ENCODE measurements at places on chromosomes 12 and 14. TPM values are rescaled to one million over a fixed set of nuclear protein-coding genes. Genes with fewer than 3 reads are reported as not detected.

DICER1 gene
- total RNA-seq = 44.9 TPM

DNA sequence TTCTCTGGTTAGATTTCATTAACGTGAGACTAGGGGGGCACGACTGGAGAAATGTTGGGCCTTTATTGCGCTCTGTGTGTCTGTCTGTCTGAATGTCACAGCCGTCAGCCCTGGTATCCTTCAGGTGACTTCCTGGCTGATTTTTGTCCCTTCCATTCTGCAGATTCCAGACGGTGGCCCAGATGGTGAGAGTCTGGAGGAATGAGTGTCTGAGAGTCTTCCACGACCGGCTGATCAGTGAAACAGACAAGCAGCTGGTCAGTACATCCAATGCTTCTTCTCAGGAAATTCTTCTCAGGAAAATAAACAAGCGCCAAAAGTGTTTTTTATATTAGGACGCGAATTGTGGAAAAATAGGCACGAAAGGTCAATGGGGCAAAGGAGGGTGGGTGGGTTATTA, 93.5 kb downstream of the CCDC92 start:
- DNase-seq = no peak

GRCh38 chr14:105537580-105538474, 11.4 kb downstream of the TMEM121 start:
- peak; percentile 68 for DNase-seq

GRCh38 chr14:94462763-94463572, 10.4 kb upstream of the SERPINA11 start:
- no peak for DNase-seq

- no peak for DNase-seq
Observed at GRCh38 chr12:114992443-114992842, 308.5 kb upstream of the TBX3 start.

DNA sequence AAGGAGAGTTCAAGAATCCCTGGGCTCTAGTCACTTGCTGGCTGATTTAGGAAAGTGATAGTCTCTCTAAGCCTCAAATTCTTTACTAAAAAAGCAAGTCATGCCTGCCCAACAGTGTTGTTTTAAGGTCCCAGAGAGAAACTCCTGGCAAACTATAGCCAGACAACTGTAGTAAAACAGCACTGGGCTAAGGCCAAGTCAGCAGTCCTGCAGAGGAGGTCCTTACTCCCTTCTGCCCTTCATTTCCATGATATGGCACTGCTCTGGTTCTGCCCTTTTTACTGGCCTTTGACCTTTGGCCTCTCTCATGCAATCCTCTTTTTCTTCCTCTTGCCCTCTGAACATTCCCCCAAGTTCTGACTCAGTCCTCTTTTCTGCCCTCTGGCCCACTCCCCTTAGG, 74.9 kb downstream of the VWF start:
- DNase-seq = no peak

- DNase-seq = no peak
Observed at GRCh38 chr14:28565345-28565744, 201.2 kb upstream of the FOXG1 start.

- no peak for DNase-seq
Observed at GRCh38 chr14:28571636-28572035, 195.0 kb upstream of the FOXG1 start.

DNA sequence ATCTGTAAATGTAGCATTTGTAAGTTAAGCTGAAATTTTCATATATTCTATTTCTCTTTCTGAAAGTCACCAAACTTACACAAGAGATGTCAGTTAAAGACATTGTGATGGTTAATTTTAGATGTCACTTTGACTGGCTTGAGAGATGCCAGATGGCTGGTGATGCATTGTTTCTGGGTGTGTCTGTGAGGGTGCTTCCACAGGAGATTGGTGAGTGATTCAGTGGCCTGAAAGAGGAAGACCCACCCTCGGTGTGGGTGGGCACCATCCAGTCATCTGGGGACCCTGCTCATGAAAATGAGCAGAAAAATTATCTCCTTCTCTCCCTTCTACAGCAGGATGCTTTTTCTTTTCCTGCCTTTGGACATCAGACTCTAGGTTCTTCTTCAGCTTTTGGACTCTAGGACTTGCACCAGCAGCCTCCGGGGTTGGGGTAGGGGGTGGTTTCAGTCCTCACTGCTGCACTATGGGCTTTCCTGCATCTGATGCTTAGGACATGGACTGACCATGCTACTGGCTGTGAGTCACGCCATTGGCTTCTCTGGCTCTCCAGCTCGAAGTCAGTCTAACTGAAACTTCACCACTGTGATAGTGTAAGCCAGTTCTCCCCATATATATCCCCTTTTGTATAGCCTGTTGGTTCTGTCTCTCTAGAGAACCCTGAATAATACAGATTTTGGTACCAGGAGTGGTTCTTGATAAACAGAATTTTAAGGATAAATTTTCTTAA, 20.9 kb downstream of the PDE6H start:
- DNase-seq = no peak

DNA sequence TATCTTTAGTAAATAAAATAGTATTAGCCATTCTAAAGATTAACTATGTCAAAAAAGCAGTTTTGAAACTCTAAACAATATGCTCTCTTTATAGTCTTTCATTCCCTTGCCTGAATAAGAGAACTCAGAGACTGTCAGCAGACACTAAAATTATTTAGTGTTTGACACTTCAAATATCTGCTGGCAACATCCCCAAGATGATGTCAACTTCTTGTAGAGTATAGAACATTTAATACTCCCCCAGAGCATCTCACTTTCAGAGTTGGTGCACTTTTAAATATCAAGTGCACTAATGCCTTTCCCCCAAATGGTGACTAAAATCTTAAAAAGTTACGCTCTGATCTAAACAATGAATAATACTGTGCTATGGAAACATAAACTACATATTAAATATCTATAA, 374.9 kb downstream of the SLC6A15 start:
- no peak for DNase-seq

DNA sequence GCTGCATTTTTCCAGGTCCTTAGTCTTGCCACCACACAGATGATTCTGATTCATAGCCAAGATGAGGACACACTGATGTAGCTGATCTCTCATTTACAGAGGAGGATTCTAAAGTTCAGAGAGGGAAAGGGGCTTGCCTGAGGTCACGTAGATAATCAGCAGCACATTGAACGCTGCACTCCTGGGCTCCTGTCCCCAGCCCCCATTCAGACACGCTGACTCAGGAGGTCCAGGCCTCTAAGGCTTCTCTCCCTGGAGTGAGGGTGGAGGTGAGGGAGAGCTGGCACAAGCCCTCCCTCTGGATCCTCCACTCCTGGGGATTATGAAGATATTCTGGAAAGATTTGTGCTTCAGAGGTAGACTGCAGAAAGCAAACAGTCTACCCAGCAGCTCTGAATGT, 10.3 kb downstream of the NFATC4 start:
- DNase-seq = no peak

- DNase-seq = peak; percentile 81
Observed at GRCh38 chr14:68137704-68138619, 318.4 kb downstream of the RAD51B start.

DNA sequence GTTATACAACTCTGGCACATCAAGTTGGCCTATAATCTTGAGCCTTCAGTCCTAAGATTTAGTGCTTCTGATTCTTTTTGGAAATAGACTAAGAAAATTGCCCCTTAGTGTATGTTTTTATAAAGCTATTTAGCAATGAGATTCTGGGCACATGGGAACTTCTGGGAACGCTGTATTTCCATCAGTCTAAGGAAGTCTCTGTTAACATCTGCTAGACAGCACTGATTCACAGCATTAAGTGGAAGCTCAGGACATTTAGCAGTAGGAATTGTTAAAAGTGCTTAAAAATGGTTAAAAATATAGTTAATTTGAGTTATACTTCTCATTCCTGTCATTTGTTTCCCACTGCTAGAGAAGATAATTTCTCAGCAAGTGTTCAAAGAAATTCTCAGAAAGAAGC, 579.1 kb downstream of the SLC16A7 start:
- DNase-seq = no peak

SENP1 gene
- total RNA-seq = 24.4 TPM

DNA sequence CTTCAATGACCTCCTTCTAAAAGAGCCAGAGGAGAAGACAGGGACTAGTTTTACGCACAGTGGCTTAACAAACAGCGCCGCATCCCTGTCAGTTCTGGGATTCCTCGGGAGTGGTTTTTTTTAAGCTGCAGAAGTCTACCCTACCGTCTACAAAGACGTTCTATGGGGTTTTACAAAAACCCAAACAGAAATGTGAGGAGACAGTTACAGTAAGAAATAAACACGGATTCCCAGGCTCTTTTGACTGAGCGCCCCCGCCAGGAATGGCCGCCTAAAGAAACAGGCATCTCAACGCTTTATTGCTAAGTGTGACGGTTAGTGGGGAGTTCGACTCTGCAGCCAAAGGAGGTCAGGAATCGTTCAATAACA, 484 bp downstream of the ALKBH1 start:
- no peak for DNase-seq

REM2 gene
- total RNA-seq = 0.81 TPM

APOF gene
- total RNA-seq = not detected

DNA sequence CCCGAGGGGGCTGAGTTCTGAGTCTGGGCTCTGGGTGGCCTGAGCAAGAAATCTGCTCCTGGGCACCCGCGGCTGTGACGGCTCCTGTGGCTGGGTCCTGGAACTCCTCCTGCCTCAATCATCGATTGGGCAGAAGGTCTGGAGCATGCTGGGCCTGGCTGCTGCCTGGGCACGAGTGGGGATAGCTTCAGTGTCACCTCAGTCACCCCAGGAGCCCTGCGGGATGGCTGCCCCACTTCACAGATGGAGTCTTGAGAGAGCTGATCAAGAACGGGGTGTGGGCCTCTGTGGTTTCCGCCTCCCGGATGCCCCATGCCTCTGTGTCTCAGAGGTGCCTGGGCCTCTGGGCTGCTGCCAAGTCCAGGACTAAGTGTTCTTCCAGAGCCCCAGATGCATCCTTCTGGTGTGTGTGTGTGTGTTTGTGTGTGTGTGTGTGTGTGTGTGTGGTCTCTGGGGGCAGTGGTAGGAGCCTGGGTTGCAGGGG, 185.6 kb upstream of the C14orf180 start:
- peak; percentile 67 for DNase-seq

- DNase-seq = peak; percentile 87
Observed at GRCh38 chr12:53069621-53070410, 9.4 kb downstream of the SPRYD3 start.

- no peak for DNase-seq
Observed at GRCh38 chr12:123044351-123044750, 63.9 kb downstream of the ARL6IP4 start.

GZMH gene
- not detected for total RNA-seq

- no peak for DNase-seq
Observed at GRCh38 chr14:71733210-71733883, 198.9 kb upstream of the RGS6 start.

MANSC4 gene
- not detected for total RNA-seq

GRCh38 chr12:14833952-14834351, 9.4 kb downstream of the ART4 start:
- DNase-seq = no peak

PLCZ1 gene
- not detected for total RNA-seq

OASL gene
- under 0.01 TPM for total RNA-seq

DNA sequence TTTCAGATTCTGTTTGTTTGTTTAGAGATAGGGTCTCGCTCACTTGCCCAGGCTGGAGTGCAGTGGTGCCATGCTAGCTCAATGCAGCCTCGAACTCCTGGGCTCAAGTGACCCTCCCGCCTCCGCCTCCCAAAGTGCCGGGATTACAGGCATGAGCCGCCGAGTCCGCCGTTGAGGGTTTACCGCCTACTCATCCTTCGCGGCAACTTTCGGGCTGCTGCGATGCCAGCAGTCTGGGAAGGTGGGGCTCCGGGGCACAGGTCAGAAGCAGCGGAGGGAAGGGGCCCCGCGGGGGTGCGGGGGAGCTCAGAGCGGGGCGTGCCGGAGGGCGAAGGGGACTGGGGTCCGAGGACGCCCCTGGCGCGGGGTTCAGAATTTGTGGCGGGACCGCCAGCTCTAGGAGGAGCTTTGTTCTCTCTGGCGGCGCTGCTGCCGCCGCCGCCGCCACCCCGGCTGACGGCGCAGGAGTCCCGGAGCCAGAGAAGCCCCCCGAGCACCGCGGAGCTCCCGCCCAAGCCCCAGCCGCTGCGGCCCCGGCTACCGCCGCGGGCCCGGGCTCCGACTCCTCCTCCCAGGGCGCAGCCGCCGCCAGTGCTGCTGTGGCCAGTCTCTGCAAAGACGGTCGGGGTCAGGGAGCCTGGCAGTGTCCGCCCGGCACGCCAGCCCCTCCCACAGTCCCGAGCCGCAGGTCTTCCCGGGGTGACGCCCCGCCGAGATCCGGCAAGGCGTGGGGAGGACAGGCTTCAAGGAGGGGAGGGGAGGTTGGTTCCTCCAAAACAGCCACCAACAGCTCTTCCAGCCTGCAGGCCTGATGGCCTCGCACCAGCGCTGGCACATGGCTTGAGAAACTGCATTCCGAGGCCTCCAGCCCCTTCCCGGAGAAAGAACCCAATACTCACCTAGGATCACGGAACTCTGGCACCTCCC, 10.9 kb upstream of the KRT77 start:
- DNase-seq = no peak

LRCOL1 gene
- 0.49 TPM for total RNA-seq

TOMM20L gene
- total RNA-seq = not detected
